ENCODE measurements at places on chromosomes 4 and X.
A peak's percentile ranks its signal among the peaks of the same experiment; 100 is the strongest.

DNA sequence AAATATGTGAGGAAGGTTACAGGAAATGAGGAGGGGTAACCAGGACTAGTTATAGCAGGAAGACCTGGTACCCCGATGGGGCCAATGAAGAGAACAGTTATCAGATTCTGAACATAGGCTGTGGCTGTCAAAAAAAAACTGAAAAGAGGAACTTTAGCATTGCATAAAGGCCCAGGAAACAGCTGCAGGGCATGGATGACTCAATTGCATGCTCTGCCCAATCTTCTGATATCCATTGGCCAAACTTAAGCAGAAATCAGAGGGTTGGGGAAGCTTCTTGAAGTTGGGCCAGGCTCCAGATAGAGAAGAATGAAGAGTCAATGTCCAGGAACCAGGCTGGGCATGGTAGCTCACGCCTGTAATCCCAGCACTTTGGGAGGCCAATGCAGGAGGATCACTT lies 1222.4 kb upstream of the PRKX start:
- DNase-seq: no peak

DNA sequence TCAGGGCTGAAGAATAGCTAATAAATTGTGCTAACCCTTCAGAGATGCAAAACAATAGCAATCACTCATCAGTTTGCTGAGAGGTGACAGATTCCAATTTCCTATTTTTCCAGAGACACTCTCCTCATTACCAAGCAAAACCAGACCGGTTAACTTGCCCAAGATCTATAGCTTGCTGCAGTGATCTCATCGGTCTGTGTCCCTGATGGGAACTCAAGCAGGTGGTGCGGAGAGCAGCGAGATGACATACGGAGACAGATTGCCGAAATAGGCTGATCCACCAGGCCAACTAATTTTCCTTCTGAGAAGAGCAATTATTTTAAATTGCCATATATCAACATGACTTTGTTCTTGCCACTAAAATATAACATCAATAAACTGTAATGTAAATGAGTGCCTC lies 10.5 kb upstream of the DCHS2 start:
- DNase-seq: no peak

DNA sequence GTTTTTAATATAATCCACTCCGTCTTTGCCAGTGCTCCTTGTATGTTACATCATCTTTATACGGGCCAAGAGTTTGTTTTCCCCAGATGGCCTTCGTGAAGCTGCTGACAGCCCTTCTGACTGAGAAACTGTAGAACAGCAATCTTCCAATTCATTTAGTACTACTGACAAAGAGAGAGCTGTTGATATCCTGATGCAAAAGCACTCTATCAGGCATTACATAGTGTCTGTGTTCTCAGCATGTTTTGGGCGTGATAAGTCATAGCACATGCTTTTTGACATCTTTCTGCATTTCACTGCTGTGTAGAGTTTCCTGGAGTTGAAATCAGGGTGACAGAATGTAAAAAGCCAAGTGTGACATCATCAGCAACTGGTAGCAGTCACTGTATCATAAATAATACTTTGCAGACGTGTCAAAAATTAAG lies 746.3 kb upstream of the FAM241A start:
- no peak for DNase-seq

DNA sequence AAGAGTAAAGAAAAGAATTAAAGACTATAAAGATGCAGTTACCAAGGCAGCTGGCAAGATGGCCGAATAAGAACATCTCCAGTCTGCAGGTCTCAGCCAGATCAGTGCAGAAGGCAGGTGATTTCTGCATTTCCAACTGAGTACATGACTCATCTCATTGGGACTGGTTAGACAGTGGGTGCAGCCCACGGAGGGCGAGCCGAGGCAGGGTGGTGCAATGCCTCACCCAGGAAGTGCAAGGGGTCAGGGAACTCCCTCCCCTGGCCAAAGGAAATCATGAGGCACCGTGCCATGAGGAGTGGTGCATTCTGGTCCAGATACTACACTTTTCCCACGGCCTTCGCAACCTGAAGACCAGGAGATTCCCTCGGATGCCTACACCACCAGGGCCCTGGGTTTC lies 20.5 kb downstream of the SPIN4 start:
- DNase-seq: no peak

DNA sequence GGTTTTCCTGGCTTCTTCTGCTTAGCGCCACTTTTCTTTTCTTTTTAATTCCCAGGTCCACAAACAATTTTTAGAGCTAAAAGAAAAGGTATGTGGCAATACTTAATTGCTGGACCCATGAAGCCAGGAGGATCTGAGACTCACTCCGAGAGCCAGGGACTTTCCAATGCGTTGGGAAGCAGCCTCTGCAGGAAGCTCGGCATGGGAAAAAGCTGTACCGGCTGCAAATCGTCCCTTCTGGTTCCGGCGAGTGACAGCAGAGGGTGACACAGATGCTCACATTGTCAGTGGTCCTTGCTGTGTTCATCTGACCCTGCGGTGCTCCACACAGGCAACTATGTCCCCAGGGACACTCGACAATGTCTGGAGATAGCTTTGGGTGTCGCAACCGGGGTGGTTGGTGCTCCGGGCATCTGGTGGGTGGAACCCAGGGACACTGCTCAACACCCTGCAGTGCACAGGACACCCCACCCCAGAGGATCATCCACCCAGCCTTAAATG lies 164.0 kb downstream of the PRKX start:
- DNase-seq: no peak

GRCh38 chrX:102627640-102628039 lies 23.6 kb upstream of the GPRASP1 start:
- DNase-seq: no peak

GRCh38 chr4:146107587-146108240 lies 67.8 kb upstream of the LSM6 start:
- no peak for DNase-seq

- no peak for DNase-seq
Observed at GRCh38 chr4:151934766-151935165, 174.0 kb upstream of the GATB start.

- DNase-seq: no peak
Observed at GRCh38 chrX:53312946-53313727, 31.8 kb upstream of the IQSEC2 start.

DNA sequence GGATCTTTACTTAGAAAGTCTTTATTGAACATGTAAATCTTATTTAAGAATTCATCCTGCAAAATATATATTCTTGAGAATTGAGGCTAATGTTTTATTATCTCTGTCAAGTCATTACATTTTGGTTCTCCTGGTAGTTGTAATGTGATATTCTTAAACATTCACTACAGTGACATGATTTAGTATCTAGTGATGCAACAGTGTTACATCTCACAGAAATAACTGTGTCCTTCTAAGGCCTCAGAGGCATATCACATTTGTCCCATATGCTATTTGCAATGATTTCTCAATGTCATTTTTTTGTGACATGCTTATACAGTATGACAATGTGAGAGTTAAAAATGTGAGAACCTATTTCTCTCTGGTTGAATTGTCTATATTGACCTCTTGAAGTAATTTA lies 34.1 kb downstream of the PRRG1 start:
- DNase-seq: no peak

DNA sequence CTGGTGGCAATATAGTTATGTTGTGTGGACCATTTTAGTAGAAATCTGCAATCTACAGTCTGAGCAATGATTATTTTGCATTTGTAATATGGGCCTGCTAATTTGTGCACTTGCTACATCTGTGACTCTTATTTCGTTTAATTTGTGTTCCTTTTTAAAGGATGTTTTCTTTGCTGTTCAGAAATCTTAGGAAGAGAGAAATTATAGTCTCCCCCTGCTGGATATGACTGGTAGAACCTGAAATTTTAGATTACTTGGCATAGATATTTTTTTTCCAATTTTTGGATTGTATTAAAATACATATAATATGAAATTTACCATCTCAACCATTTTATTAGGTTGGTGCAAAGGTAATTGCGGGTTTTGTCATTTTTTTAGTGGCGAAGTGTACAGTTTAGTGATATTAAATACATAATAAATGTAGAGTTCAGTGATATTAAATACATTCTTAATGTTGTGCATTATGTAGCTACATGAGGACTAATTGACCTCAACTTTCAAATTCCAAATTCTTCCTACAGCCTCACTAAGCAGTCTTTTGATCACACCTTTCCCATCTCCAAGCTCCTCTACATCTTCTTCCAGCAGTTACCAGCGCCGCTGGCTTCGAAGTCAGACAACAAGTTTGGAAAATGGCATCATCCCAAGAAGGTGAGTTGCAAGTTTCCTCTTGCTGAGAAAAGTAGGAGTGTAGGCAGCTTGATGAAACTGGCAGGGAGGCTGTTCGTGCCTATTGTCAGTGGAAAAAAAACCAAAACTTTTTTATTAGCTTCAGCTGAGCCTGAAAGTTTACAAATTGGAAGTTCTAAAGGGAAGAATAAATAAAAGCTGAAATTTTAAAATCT lies 82.2 kb downstream of the FNIP2 start:
- DNase-seq: no peak

DNA sequence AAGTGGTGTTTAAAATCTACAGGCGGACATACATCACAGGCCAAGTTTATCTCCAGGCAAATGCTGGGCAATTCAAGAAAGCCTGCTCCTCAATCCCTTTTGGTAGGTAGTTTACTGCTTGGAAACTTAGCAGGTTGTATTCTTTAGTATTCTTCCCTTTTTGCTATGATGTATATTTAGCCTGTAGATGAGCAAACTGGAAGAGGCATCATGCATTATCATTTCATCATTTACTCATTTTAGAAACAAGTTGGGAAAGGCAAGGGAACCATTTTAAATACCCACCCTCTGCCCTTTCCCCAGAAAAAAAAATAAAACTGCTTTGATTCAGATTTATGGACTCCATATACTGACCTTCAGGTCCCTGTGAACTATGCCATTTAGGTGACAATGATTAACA lies 213.2 kb downstream of the CAMK2D start:
- DNase-seq: no peak

DNA sequence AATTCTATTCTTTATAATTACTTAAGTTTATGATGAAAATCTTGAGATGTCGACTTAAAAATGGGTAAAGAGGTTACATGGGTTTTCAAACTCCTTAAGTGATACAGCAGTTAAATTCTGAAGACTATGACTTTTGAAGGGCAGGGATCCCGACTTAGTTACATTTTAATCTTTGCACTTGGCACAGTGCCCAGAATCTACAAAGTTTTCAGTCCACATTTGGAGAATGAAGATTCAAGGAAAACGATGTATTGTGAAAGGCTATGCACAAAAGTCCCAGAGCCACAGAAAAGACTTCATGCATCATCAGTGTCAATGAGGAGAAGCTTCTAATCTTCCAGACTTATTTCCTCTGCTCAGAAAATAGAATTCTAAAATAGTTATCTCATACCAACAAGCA lies 36.3 kb upstream of the GRPR start:
- no peak for DNase-seq

GRCh38 chrX:153538424-153538823 lies 21.0 kb downstream of the ATP2B3 start:
- DNase-seq: no peak

DNA sequence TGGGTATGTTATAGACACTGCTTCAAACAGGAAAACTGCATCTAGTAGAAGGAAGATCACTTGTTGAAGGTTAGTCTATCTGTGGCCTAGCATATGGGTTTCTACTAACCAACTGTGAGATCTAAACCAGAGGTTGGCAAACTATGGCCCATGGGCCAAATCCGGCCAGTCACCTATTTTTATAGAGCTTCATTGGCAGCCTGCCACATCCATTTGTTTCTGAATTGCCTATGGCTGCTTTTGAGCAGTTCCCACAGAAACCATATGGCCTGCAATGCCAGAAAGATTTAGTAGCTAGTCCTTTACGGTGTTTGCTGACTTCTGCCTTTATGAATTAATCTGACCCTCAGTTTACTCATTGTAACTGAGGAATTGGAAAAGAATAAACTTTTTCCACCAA lies 71.1 kb downstream of the MID1 start:
- DNase-seq: no peak

GRCh38 chr4:169861593-169861992 lies 103.8 kb upstream of the HPF1 start:
- DNase-seq: no peak

- DNase-seq: peak; percentile 70
Observed at GRCh38 chr4:5137927-5138326, 86.6 kb downstream of the STK32B start.

- no peak for DNase-seq
Observed at GRCh38 chr4:55979562-55979961, 30.8 kb downstream of the CEP135 start.

DNA sequence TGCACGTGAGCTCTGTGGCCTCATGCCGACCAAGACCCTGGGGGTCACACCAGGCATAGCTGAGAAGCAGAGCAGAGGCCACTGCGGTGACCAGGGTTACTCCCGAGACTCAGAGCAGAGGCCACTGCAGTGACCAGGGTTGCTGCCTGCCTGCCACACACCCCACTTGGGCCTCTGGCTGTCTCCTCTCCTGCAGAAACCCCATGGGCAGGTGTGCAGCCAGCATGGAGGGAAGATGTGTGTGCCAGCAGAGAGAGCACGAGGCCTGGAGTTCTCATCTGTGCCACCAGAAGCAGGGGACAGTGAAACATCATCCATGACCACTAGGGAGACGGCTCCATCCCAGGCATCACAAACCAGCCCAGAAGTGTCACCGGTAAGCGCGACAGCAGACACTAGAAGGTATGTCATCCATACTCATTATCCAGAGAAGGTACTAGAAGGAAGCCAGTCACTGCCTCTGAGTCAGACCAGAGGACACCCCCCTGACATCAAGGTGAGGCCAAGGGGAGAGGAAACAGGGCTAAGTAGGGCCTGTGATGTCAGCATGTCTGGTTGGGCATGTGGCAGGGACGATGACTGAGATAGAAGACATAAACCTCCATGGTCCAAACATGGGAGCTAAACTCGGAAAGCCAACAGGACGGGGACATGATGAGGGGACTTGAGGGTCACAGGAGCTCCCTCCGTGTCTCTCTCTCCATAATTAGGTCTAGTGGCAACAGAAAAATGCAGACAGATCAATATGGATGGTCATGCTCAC lies 24.2 kb upstream of the SPON2 start:
- DNase-seq: no peak

- DNase-seq: no peak
Observed at GRCh38 chr4:632196-632790, 6.9 kb downstream of the PDE6B start.

DNA sequence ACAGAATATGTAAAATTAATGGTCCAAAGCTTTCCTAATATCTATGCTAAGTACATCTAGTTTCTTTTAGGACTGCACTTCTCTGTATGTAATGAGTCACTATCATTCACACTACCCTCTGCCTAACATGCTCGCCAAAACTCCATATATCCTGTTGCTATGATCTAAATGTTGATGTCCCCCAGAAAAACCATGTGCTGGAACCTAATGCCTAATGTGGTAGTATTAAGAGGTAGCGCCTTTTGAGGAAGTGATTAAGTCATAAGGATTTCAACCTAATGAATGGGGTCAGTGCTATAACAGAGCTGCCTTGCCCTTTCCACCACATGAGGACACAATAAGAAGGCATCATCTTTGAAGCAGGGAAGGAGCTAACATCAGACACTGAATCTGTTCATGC lies 34.9 kb upstream of the NFKB1 start:
- no peak for DNase-seq

GRCh38 chrX:77962068-77962902 lies 7.2 kb downstream of the PGAM4 start:
- no peak for DNase-seq

Measured in Right ventricle myocardium inferior (tissue), 1 donor.